ENCODE measurements at places on chromosomes 5 and 9.

DNA sequence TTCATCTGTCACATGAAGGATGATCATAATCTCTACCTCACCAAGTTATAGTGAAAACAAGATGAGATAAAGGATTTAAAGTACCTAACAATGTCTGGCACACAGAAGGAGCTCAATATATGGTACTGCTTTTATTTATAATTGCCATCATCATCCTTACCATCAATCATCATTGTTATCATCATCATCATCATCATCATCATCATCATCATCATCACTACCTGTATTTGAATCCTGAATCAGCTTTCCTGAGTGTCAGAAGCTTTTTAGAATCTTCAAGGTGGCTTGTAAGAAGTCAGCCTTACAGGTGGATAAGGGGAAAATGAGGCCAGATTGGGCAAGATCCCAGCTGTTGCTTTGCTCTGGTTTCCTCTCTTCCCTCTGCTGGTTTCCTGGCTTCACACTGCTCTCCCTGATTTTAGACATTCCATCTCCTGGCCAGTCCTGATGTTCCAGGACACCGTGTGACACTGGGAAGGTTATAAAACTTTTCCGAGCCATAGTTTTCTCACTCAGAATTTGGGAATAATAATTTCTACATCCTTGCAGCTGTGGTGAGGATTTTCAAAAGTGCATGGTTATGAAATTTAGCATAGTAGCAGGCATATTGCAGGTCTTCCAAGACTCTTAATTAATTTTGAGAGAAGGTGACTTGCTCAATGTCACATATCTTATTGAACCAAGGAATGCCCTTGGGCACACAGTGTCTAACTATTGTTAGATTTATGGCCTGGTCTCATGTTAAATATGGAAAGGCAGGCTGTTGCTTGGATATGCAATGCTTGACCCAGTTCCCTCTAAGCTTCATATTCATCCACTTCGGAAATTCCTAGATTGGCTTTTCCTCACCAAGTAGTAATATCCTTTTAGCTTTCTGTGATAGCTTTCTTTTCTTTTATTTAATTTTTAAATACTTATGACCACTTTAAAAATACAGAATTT lies 160.7 kb downstream of the TMEM38B start:
- DNase-seq: no peak

GRCh38 chr9:99072040-99072394 lies 32.9 kb upstream of the TGFBR1 start:
- DNase-seq: no peak

DNA sequence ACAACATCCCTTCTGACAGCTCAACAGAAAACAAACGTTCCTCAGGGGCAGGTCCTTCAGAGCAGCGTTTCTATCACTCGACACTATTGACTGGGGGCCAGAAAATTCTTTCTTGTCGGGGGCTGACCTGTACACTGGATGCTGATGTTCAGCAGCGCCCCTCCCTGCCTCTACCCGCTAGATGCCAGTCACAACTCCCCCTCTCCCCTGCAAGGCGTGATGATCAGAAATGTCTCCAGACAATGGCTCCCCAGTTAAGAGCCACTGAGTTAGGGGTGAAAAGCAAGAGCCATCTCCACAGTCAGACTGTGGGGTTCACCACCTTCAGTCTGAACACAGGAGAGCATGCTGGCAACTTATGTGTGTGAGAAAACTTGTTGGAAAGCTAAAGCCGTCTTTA lies 39.8 kb downstream of the SERINC5 start:
- no peak for DNase-seq

DNA sequence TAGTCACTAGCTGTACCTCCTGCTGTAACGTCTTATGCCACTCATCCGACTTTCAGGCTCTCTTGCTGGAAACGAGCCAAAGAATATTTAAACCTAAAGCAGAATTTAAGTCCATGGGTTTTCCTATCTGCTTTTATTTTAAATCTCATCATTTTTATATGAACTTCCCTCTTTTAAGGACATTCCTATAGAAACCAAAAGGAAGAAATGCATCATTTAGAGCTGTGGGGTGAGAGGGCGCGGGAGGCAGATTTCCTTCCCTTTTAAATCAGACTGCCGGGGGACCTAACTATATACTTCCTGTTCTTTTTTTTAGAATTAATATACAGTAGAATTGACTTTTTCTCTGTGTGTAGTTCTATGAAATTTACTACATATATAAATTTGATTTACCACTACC lies 468.8 kb downstream of the BNC2 start:
- no peak for DNase-seq

GRCh38 chr5:45847877-45848276 lies 151.7 kb upstream of the HCN1 start:
- no peak for DNase-seq

DNA sequence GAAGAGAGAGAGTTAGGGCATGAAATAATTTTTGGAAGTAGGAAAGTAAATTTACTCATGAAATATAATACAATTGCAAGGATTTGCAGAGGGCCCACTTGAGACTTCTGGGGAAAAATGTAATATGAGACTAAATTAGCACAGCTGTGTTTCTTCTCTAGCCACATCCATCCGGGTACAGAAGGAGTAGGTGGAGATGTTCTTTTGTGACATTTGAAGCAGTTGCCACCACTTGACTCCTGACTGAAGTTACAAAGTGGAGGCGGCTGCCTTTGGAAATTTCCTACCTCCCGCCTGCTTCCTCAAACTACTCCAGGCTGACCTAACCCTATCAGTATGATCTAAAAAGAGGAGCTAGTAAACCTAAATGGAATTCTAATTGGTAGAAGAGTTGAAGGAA lies 58.1 kb upstream of the SHISAL2B start:
- DNase-seq: no peak

- peak; percentile 8 for DNase-seq
Observed at GRCh38 chr5:149730620-149731331, 666 bp downstream of the PPARGC1B start.

DNA sequence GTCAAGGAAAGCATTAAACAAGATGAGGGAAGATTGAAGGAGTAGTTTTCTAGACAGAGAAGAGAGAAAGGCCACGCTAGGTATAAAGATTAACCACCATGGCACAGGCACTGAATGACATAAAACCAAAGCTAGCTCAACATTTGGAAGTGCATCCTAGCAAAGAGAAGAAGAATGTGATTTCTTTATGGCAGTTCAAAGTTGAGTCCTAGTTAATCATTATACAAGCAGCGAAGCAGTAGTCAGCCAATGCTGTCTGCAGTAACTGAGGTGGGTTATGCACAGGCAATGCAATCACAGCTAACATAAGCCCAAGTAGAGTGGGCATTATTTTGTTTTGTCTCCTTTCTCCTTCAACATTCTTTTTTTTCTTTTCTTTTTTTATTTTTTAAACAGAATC lies 24.0 kb upstream of the ANKRD31 start:
- DNase-seq: no peak

DNA sequence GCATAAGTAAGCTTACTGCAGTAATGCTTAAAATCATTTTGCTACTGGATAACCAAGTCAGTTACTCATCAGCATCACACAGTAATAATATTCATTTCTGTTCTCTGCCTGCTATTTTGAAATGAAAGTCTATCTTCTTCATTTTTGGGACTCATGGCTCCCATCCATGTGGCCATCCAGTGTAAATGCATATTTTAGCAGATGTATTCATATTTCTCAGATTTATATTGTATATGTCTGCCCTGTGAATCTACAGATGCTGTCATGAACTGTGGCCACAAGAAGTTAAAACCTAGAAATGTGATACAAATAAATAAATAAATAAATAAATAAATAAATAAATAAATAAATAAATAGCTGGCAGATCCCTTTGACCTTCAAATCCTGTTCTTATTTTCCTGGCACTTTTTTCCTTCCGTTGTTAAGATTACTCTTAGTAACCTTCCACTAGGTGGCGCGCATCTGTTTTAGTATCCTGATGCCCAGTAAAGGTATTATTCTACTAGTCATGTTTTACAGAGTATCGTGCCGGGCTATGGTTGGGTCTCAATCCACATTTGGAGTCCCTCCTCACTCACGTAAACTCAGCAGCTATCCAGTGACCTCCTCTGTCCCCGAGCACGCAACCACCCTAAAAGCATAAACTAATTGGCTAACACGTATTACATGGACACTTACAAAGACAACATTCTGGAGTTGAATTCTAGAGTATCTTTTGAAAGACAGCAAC lies 79.2 kb upstream of the IL7R start:
- peak; percentile 47 for DNase-seq

GRCh38 chr9:33799928-33800704 lies 4.8 kb downstream of the PRSS3 start:
- DNase-seq: no peak

DNA sequence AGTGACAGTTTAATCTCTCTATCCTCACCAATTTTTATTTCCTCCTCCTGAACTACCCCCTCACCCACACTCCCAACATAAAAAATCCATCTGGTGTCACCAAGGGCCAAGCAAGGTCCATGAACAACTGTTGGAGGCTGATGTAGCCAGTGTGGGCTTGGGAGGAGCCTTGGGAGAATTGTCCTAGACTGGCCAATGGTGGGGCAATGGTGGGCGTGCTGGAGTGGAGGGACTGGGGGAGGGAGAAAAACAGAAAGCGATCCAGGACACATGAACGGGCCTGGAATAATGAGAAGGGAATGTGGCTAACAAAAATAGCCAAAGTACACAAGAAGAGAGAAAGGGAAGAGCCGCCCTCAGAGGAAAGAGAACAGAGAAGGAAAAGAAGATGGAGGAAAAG lies 272.6 kb downstream of the ENC1 start:
- no peak for DNase-seq

DNA sequence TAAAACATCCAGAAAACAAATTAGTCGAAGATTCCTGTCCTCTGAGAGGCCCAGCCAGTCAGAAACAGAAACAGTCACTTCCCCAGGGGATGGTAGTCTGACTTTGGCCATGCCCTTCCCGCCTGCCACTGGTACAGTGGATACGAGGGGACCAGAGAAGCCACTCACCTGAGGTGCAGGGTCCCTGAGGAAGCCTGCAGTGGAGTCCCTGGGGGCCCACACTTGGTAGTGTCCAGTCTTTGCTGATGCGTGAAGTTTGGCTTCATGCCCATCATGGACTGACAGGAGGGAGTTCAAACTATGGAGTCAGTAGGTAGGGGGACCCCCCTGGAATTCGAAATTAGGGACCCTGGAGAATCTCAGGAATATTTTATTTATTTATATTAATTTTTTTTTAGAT lies 147.5 kb downstream of the DAB2IP start:
- DNase-seq: no peak

DNA sequence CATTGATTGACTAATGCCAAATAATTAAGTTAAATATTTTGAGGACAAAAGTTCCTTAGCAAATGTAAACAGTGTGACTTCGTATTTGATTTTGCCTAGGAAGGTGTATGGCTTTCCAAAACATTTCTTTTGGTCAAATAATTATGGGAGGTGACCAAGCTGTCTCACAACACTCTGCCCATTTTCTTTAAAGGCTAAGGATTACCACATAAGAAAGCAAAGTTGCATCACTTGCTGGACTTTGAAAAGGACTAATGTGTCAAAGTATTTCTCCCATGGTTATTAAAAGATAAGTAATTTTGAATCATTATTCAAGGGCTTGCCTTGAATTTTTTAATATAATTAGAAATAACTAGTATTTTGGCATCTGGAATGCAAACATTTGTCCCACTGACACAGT lies 74.7 kb downstream of the HAPLN1 start:
- no peak for DNase-seq

All from activated T-helper 1 cell treated with anti-CD3 and anti-CD28 coated beads, Interleukin-2, amount 50 U/mL, for 16 hours (primary cell).